ENCODE measurements at places on chromosomes 16 and 17.

- no peak for DNase-seq
These were observed 27.4 kb downstream of the NDEL1 start for GRCh38 chr17:8463099-8463498.

DNA sequence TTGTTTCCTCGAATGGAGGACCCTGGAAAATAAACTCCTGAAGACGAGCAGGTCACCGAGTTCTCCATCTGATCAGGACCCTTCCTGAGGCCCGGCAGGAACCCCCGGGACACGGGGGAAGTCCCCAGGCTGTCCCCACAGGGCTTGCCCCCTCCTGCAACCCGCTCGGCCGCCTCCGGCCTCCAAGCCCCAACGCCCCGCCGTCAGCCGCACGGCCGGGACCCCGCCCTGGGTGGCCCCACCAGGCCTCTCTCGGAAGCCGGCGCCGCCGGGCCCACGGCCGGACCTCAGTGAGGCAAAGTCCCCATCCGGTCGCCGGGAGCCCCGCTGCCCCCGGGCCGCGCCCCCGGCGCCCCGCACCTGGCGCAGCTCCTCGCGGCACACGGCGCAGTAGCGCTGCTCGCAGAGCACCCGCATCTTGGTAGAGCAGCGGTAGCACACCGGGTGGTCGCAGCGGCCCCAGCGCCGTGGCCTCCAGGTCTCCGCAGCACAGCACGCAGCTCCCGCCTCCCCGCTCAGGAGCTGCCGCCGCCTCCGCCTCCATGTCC, 383 bp downstream of the ZNF598 start:
- no peak for DNase-seq

- no peak for DNase-seq
These were observed 74.3 kb downstream of the CA4 start for GRCh38 chr17:60224064-60224463.

DNA sequence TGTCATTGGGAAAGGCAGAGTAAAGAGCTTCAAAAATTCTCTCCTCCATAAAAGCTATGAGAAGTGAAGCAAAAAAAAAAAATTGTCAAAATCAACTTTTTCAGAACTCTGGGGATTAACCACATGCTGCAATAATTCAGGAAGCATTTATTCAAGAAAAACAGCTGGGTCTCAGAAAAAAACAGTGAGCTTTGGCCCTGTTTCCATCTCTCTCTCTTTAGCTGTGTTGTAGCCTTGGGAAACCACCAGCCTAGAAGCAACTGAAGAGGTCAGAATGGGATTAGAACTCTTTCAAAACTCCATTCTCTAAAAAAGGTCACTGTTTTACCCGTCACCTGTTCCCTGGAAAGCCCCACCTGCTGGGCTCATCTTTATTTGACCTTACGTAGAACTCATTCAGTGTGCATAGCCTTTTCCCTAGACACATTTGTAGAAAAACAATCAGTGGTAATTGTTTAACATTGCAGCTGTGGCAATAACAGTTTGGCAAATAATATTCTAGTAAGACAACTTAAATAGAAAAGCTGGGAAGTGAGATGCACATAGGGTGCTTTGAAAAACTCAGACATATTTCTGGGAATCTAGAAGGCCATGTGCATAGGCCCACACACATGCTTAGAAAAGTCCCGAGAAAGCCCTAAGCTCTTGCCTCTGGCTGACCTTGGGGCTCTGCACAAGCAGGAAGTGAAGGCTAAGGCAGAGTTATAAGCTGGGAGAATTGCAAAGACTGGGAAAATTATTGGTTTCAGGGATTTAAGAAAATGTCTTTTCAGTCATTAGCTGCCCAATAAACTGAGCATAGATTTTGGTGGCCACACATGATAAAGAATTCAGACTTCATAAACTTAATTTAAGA, 18.0 kb downstream of the SLC5A11 start:
- DNase-seq: no peak

DNA sequence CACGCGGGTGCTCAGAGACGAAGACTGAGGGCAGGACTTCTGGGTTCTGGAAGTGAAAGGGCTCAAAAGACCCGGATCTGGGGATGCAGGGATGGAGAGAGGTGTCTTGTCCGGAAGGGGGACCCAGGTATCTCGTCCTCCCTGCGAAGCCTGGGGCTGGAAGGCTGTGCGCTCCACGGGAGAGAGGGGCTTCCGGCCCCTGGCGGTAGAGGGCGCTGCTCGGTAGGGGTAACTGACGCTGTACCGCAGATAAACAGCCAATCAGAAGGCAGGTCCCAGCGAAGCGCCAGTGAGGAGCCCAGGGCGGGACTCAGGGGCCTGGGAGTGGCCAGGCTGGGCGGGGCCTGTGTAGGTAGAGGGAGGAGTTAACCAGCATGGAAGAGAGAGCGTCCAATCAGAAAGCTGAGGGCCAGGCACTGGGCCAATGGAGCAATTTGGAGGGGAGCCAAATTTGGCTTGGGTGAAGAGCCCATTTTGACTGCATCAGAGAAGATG, 804 bp downstream of the TGFB1I1 start:
- DNase-seq: no peak
